ENCODE measurements at places on chromosomes 11 and 22.

GRCh38 chr22:24117942-24118341, 63.3 kb upstream of the SUSD2 start:
- DNase-seq, result no peak

DNA sequence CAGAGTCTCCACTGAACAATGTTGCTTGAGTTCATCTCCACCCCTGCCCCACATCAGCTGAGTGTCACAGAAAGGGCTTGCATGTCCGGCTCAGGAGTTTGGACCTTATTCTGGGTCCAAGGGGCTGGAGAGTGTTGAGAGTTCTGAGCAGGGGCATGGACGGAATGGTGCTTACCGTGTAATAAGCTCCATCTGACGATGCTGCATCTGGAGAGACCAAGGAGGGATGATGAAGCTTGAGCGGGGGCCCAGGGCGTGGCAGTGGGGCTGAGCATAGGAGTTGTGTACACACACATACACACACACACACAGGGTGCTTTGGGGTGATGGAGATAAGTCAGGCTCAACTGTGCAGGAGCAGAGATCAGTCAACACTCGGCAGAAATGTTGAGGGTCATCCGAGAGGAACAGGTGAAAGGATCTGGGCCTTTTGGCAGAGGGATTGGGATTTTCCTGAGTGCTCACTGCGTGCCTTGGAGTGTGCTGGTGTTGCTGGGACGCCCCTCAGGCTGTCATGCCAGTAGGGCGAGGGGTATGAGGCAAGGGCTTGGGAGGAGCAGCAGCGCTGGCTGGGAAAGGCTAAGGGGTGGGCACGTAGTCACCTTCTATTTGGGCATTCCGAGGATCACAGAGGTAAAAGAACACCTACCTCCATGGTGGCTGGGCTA, 2.3 kb downstream of the USP35 start:
- no peak for DNase-seq

- DNase-seq, result no peak
Measured at GRCh38 chr11:121383716-121384115, 68.4 kb upstream of the SORL1 start.

- DNase-seq, result no peak
Measured at GRCh38 chr22:20599117-20599516, 91.7 kb downstream of the MED15 start.

DNA sequence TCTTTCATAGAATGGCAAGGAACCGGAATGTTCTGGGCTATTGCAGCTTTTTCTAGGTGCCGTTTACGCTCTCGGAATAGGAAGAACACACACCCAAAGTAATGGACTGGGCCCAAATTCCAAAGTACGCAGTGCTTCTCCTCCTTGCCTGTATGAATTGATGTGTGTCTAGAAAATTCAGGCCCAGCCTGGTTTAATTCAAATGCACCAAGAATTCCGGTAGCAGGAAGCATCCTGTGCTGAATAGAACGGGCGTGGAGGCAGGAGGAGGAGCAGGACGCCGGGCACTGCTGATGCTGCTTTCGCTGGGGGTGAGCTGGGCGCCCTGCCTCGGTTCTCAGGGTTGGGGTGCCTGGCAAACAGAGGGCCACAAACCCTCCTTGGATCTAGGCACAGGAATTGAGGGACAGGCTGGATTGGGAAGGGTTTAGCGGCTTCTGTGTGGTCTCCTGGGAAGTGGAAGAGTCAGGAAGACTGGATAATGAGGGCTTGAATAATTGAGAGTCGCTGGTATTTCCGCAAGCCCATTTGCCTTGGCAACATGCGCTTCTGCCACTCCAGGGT, 2.0 kb downstream of the PARVB start:
- DNase-seq, result no peak

DNA sequence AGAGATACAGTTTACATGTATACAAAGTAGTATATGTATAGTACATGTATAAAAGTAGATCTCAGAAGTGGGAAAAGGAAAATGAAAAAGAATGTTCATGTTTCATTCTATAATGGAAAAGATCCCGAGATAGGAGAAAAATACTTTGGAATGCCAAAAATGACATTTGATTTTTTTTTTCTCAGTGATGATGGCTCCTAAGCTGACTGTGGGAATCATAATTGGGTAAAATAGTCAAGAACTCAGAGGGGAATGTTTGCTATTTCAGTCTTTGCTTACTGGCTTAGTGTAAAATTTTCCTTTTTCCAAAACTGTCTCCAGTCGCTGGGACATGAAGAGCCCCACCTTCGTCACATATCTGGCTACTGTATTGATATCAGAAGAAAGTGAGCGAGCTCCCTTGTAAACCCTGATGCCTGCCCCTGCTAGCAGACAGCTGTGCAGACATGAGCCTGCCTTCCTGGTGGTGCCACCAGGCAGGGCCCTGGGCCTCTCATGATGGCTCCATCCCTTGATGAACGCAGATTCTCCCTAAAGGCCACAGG, 944.6 kb downstream of the NTM start:
- DNase-seq, result no peak

- DNase-seq, result no peak
Measured at GRCh38 chr22:30470655-30471054, 1.2 kb downstream of the SEC14L3 start.

DNA sequence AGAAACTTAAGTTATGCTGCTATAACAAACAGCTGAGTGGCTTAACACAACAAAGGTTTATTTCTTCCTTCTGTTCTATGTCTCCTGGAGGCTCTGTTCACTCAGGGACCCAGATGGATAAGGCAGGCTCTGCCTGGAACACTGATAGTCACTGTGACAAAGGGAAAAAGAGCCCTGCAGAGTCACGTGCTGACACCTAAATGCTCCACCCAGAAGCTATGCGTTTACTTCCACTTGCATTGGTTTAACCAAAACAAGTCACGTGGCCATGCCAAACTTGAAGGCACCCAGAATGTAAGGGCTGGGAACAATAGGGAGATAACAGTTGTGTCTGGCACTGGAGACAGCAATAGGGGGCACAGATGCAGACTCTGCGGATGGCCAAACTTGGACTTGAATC, 3.4 kb upstream of the MS4A15 start:
- no peak for DNase-seq

GRCh38 chr11:75574698-75575602, 12.9 kb downstream of the SERPINH1 start:
- no peak for DNase-seq

- DNase-seq, result no peak
Measured at GRCh38 chr11:109733245-109733644, 311.3 kb downstream of the C11orf87 start.

DNA sequence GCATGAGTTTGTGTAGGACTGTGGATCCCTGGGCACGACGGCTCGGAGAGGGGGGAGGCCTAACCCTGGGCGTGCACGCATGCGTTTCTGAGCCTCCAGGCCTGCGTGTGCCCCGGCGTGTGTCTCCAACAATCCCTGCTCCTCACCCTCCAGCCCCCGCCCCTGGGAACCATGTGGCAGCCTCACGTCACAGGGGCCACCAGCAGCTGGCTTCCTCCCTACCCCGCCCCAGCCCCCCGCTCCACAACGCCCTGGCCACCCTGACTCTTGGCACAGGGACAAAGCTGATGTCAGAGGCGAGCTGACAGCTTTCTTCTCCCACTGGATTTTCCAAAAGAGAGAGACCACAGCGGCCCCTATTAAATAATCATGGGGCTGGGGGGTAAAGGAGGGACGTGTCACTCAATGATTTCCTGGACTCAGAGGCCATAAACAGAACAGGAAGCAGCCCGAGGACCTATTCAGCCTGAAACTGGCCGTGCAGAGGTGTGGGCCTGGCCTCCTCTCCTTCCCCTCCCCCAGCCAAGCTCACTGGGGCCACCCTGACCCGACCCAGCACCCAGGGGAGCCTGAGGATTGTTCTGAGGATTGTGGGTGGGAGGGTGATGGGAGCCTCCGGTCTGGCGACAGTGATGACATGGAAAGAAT, 6.8 kb upstream of the LIF start:
- no peak for DNase-seq

DNA sequence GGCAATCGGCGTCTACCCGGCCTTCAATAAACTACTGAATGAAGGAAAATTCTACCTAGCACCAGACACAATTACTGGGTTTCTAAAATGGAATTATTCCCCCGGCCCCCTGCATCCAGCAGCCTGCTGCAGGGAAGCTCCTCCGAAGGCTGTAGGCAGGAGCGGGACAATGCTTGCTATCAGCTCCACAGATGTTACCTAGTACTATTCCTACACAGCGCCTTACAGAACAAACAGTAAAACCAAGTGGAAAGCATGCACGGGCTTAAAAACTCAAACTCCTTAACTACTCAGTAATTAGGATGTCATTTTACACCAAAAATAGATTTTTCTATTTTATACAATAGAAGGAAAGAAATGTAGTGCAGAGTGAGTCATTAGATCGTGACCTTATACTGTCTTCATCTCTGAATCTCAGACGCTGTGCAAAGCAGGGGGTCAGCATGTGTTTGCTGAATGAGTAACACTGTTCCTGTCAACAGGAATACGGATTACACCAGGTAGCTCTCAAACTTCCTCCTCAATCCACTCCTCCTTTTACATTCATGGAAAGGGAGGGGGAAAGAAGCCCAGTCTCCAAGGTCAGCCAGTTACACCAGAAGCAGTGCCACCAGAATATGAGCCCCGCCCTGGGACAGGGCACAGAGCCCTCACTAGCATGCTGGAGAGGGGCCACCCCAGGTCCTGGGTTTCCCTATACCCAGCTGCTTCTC, 74.9 kb downstream of the PACSIN2 start:
- no peak for DNase-seq

DNA sequence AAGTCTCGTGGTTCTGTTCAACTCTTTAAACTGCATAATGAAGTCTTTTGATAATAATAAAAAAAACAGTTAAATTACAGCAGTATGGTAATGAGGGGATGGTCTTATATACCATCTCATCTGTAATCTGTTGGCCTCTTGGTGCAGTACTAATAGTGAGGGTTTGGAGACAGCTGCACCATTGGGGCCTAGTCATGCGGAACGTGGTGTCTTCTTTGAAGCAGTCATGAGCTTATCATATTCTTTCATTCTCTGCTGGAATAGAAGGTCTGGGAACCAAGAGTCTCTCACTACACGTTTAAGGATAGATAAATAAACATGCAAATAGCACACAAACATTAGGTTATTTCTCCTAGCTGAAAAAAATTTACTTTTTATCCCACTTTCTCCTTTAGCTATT, 40.9 kb upstream of the OR9Q1 start:
- DNase-seq, result no peak

- DNase-seq, result no peak
Measured at GRCh38 chr11:65427691-65428577, 5.3 kb downstream of the NEAT1 start.

- DNase-seq, result no peak
Measured at GRCh38 chr11:111120161-111120560, 125.4 kb upstream of the POU2AF2 start.

DNA sequence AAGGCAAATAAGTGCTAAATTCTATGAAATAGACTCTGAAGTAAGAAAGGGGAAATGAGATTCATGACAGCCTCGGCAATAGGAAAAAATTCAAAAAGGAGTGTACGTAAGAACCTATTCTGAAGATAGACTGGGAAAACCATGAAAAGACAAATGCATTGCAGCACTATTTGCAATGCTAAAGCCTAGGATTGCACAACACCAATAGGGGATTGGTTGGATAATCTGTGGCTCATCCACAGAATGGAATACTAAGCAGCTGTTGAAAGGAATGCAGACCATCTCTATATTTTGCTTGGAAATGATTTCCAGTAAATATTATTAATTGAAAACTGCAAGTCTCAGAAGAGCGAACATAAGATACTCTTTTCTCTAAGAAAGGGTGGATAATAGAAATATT, 91.7 kb upstream of the CLMP start:
- DNase-seq, result no peak

GRCh38 chr11:92685049-92685448, 284.4 kb upstream of the MTNR1B start:
- no peak for DNase-seq

- no peak for DNase-seq
Measured at GRCh38 chr11:16078936-16079335, 277.4 kb downstream of the SOX6 start.

DNA sequence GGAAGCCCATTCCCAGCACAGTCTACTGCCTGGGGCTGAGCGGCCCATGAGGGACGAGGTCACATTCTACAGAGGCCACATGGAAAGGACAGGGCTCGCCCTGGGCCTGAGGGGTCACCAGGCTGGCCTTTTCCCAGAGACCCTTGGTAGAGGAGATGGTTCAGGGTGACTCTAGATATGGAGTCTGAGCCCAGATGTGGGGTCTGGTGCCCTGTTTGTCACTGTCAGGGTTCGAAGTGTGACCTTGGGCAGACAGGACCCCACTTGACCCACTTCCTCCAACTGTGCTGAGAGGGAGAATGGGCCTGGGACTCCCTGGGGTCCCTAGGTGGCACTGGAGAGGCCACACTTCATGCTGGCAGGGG, 81.0 kb downstream of the MYEOV start:
- DNase-seq, result no peak

DNA sequence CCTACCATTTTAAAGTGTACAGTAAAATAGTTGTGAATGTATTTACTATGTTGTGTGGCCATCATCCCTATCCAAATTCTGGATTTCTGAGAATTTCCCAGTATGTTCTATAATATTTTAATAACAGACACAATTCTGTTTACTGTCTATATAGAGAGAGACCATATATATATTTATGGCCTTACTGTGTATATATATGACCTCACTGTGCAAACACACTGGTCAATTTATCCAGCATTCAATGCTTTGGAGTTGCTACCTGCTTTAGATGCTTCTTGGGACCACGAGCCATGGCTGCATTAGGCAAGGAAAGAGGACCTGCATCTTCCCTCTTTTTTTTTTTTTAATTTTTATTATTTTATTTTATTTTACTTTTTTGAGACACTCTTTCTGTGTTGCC, 40.2 kb downstream of the SWAP70 start:
- DNase-seq, result no peak

GRCh38 chr11:69584160-69584559, 56.8 kb upstream of the CCND1 start:
- DNase-seq, result no peak

DNA sequence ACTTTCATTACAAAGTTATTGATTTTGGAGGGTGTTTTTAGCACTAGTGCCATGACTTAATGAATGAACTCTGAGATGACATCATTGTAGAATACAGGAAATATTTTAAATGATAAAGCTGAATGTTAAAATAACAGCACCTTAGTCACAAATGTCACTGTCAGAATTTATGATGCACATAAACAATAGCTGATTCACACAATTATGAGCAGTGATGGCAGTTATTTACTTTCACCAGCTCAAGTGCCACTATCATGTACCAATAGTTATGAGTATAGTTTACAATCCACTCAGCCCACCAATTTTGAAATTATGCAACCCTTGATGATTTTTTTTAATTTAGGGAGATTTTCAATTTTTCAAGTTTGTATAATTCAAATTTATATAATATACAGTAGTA, 23.0 kb downstream of the SERPING1 start:
- DNase-seq, result no peak

DNA sequence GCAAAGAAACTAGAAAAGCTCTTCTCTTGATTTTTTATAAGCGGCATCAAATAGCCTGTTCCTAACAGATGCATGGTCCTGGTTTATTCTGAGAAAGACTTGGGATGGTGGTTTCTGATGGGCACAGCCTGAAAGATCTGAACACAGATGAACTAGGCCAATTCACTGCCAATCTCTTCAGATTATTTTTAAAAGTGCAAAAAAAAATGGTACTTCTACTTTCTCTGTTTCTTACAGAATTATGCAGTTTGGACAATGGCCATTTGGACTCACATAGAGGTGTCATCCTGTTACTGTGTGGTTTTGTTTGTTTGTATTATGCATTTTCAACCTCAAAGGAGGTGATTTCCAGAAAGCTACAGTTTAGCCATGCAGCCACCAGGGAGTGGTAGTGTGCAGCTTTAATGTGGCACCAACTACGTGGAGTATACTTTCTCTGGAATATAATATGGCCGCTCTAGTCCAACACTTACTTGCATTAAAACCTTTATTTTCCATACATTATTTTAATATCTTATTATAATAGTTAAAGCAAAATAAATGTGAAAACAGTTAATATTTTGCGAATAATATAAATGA, 469.8 kb upstream of the KIRREL3 start:
- DNase-seq, result no peak
